ENCODE measurements at places on chromosomes 7 and 10. TPM values are rescaled to one million over a fixed set of nuclear protein-coding genes. Genes with fewer than 3 reads are reported as not detected.

DNA sequence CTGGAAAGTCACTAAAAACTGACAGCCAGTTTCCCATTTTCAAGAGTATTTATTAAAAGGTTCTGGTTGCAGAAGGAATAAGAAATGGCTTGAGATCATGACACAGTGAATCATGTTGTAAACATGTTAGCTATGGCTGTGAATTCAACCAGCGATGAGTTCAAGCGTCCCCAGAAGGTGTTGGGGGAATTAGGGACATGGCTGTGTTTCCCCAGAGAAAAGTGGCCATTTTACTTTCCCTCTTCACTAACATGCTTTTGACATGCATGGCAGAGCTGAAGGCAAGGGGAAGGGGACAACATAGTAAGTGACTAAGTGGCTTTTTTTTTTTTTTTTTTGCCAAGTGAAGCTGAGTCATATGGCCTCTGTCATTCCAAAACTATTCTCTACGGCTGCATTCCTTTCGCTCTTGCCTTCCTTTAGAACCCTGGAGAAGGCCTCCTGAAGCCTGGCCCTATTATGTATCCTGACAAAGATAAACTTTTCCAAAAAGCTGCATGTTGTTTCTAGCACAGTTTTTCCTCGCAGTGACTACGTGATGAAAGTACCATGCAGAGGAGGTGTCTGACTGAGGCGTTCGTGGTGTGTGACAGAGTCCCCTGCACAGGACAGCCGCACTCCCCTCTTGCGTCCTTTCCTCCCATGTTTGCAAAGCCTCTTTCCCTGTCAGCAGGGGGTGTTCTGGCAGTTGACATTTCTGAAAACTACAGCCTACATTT, 46.9 kb downstream of the EGFR start:
- no peaks in the 10 kb centered on the region for H3K27me3 ChIP-seq
- DNase-seq, result no peak
- peaks cover 5% of the 10 kb centered on the region for H3K4me1 ChIP-seq

DNA sequence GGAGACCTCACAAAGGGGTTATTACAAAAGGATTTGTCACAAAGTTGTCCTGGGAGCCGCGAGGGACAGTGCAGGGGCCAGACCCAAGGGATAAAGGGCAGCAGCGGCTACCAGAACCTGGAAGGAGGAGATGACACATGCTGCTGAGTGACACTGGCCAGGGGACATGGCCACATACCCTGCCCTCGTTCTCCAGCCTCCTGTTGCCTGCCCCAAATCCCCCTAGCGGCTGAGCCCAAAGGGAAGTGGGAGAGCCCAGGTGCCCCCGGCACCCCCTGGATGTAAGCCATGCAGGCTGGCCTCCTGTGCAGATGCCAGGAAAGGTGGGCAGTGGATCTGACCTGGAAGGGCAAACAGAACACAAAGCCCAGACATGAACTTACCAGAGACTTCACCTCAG, 42.7 kb downstream of the C10orf143 start:
- no peak overlapping the region for H3K4me3 ChIP-seq
- H3K27me3 ChIP-seq, result no peaks in the 10 kb centered on the region
- H3K4me1 ChIP-seq, result no peaks in the 10 kb centered on the region
- H3K27ac ChIP-seq, result no peak overlapping the region
- no peak for DNase-seq

GRCh38 chr10:103581499-103581898, 88.0 kb downstream of the NEURL1 start:
- no peak overlapping the region for H3K27ac ChIP-seq
- DNase-seq, result no peak
- no peak overlapping the region for H3K4me3 ChIP-seq
- H3K36me3 ChIP-seq, result no peaks in the 10 kb centered on the region
- H3K4me1 ChIP-seq, result peaks cover 17% of the 10 kb centered on the region

DNA sequence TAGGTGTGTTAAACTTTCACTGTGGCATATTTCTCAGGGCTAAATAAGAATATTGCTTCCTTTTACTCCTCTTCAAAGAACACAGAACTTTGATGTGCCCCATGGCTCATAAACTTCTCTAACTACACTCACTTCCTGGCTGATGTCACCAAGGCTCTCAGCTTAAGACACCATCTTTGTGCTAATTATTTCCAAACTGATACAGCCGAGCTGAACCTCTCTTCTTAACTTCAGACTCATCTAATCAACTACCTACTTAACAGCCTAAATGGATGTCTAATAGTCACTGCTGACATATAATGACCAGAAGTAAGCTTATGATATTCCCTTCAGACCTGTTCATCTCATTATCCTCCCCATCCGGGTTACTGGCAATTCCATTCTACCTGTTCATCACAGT, 3.6 kb downstream of the C10orf67 start:
- H3K4me3 ChIP-seq, result no peak overlapping the region
- no peaks in the 10 kb centered on the region for H3K27me3 ChIP-seq
- H3K27ac ChIP-seq, result no peak overlapping the region
- no peaks in the 10 kb centered on the region for H3K4me1 ChIP-seq

MAGI2 gene
- polyA plus RNA-seq, result 1.4 TPM

SIRT1 gene
- polyA plus RNA-seq, result 10.3 TPM

NPFFR1 gene
- polyA plus RNA-seq, result 0.15 TPM

All from spleen (tissue), 13 donors.